ENCODE measurements at places on chromosomes 4 and X.

GRCh38 chr4:6345866-6346265, 76.2 kb downstream of the WFS1 start:
- DNase-seq: no peak

GRCh38 chr4:115675719-115676118, 562.3 kb upstream of the NDST4 start:
- no peak for DNase-seq

- DNase-seq: no peak
Measured at GRCh38 chr4:87391576-87392054, 627 bp upstream of the HSD17B11 start.

GRCh38 chr4:55158957-55159356, 33.6 kb upstream of the KDR start:
- no peak for DNase-seq

DNA sequence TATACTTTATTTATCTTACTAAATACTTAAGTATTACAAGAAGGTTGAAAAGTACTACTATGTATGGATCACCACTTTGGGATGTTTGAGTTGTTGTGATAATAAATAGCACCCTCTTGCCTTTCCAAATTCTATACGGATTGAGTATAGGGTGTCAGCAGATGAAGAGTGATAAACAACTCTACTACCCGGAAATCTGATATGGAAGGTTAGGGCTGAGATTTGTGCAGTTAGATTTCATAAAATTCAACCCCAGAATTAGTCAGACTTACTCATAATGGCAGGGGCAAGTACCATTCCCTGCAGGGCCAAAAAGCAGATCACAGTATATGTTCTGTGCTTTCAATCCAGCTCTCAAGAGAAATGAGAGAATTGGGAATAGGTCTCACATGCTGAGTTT, 1008.9 kb upstream of the PCDH7 start:
- no peak for DNase-seq

DNA sequence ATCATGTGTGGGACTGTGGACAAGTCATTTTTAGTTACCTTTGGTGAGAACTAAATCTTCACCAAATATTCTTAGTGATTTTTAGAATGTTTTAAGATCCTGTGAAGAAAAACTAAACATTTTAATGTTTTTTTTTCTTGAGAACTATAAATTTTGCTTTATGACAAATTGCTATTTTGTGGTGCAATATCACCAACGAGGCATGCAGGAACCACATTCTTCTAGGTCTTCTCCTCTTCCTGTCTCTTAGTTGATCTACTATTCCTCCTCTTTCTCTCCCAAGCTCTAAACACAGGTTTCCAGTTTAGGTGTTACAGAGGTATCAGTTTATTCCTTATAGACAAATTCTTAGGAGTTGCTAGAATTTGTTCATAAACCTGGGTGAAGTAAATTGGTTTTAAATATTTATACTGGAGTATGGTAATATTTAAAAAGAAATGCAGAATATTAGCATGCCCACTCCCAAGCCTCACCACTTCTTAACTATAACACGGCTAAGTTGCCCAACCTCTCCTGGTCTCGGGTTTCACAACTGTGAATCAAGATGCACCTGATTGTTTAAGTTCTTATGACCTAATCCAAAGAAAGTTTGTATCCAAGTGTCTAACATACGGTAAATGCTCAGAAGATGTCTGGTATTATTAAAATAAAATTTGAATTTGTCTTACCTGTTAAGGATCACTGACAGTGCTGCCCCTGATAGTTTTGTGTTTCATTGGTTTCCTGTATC, 56.5 kb upstream of the CLNK start:
- no peak for DNase-seq

DNA sequence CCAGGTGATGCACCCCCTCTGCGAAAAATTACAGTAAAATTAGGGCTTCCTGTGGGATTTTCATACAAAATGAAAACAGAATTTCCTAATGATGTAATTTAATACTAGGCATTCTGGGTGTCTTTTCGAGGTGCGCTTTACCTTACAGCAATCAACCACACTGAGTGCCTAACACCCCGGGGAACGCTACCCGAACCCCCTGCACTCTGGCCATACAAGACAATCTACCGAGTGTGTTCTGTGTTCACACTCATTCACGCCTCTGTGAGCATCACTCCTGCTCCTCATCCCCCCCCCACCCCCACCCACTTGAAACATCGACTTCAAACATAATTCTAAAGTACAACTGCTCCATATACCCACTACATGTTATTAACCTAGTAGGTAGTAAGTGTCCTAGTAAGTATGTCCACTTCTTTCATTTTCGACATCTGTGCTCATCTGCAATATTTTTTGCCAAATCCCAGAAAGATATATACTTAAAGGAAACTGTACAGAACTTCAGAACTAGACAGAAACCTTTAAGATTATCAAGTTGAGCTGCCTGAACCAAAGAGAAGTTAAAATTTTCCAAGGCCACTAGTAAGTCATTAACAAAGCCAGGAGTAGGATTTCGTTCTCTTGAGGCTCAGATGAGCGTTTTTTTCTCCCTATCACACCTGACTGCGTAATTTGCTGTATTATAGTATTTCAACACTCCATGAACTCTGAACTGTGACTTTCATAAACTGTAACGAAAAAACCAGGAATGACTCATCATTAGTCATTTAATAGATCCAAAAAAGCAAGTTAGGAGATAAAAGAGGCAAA, 80.0 kb downstream of the FAT1 start:
- DNase-seq: no peak

GRCh38 chr4:162116095-162116779, 47.6 kb downstream of the FSTL5 start:
- no peak for DNase-seq

DNA sequence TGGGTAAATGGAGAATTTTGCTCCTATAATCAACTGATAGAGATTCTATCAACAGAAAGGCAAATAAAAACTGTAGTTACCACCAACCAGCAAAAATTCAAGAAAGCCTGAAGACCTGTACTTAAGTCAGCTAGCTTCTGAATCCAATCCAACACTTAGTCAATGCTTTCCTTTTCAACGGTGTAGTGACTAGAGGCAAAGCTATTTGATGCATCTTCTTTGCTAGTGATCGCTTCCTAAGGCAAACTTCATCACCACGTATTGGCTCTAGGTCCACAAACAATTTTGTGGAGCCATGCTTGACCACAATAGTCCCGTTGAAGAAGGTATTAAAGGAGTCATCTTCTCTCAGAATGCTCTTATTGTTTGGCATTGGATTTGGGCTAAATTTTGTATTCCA, 25.0 kb upstream of the UBA6 start:
- DNase-seq: no peak

DNA sequence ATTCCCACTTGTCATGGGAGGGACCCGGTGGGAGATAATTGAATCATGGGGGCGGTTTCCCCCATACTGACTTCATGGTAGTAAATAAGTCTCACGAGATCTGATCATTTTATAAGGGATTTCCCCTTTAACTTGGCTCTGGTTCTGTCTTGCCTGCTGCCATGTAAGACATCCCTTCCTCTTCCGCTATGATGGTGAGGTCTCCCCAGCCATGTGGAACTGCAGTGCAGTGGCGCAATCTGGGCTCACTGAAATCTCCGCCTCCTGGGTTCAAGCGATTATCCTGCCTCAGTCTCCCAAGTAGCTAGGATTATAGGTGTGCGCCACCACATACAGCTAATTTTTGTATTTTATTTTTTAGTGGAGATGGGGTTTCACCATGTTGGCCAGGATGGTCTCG, 2.9 kb downstream of the HPGDS start:
- no peak for DNase-seq

GRCh38 chr4:138205531-138206233, 36.5 kb downstream of the SLC7A11 start:
- DNase-seq: no peak

GRCh38 chr4:149857446-149857845, 41.8 kb upstream of the IQCM start:
- DNase-seq: no peak

DNA sequence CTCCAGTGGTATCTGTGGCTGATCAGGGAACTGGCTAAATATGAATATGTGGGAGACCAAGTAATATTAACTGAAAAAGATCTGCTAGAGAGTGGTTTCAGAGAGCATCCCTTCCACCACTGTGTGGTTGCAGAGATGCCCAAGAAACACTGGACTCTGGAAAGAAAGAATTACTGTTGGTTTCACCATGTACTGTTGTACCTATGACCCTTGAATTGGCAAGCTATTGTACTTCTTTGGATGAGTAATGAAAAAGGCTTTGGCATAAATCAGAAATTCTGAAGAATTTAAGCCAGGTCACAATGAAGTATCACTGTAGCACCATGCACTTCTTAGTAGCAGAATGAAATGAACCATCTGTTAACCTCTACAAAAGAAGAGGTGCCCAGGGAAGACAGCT, 134.4 kb upstream of the INTU start:
- no peak for DNase-seq

GRCh38 chr4:151658959-151659600, 101.7 kb downstream of the GATB start:
- DNase-seq: no peak

GRCh38 chr4:2272828-2273120, 10.9 kb upstream of the MXD4 start:
- no peak for DNase-seq

DNA sequence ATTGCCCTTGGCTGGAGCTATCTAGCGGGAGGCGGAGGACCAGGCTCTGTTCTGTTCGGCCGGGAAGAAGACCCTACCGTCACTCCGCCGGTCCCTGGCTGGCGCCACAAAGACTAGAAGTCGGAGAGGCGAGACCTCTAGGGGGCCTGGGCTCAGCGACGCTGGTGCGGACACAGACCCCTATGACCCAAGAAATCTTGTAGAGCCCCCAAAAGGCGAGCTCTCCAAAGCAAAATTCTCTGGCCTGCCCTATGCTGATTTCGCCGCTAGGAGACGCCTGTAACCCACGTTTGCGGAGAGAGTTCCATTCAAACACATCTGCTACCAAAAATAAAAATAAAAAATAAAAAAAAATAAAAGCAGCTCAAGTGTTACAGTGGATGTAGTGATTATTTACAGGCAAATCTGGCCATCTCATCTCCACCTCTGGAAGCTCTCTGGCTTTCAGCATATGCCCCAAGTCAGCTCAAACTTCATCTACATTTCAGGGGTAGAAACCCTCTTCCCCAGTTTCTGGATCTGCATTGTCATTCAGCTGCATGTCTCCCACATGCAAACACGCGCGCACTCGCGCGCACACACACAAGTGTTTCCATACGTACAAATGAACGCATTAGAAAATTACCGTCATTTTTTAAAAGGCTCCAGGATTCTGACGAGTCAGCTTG, 2.4 kb upstream of the PCDH10 start:
- no peak for DNase-seq

DNA sequence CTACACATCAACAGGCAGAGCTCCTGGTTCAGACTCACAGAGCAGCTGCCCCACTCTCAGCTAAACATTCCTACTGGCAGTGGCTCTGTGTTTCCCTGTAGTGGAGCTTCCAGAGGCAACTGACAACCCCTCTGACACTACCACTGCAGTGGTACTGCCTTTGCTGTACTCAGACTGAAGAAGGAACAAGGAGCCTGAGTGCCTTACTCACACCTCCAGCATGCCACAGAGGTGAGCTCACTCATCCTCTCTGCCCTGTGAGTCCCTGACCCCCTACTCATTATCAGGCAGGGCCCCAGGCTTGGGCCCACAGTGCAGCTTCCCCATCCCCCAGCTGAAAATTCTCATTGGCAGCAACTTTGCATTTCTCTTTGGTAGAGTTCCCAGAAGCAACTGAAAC, 240.5 kb upstream of the POF1B start:
- DNase-seq: no peak

- DNase-seq: no peak
Measured at GRCh38 chr4:149465955-149466354, 349.7 kb downstream of the IQCM start.

DNA sequence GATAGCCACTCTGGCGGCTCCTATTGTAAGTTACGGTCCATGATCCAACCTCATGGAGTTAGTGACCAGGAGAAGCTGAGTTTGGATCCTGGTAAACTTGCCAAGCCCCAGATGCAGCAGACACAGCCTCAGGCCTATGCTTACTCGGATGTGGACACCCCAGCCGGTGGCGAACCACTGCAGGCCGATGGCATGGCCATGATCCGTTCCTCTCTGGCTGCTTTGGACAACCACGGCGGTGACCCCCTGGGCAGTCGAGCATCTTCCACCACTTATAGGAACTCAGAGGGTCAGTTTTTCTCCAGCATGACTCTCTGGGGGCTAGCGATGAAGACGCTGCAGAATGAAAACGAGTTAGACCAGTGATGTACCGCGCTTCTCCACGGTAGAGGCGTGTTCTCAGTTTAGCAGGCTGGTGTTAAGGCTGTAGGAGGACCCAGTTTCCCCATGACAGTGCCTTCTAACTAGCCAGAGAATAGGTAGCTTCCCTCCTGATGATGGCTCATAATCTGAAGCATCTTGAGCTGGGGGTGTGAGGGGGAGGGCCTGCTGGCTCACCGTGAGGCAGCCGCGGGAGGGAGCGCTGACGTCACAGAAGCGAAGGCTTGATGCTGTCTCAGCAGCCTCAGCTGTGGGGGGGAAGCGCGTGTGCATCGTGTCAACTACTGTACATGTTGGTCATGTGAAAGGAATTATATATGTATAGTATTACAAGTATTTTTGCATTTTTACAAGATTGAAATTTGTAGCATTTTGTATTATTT, 31.1 kb downstream of the ZBTB49 start:
- DNase-seq: no peak
